ENCODE measurements at places on chromosomes 3 and 15.

DNA sequence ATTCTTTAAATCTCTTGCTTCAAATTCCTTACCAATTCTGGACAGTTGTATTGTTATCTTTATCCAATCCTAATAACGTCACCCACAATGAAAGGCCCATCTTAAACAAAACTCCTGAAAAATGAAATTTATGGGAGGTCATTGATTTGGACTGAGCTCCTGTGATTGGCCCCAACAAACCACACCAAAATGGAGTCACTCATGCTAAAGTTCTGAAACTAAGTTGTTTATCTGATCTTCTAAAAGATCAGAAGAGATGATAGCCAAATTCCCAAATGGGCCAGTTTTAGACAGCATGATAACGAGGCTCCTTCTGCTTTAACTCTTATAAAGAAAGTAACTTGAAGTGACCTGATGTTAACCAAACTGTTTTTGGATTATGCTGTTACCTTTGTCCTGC lies 39.7 kb upstream of the GPD1L start:
- DNase-seq, result no peak

DNA sequence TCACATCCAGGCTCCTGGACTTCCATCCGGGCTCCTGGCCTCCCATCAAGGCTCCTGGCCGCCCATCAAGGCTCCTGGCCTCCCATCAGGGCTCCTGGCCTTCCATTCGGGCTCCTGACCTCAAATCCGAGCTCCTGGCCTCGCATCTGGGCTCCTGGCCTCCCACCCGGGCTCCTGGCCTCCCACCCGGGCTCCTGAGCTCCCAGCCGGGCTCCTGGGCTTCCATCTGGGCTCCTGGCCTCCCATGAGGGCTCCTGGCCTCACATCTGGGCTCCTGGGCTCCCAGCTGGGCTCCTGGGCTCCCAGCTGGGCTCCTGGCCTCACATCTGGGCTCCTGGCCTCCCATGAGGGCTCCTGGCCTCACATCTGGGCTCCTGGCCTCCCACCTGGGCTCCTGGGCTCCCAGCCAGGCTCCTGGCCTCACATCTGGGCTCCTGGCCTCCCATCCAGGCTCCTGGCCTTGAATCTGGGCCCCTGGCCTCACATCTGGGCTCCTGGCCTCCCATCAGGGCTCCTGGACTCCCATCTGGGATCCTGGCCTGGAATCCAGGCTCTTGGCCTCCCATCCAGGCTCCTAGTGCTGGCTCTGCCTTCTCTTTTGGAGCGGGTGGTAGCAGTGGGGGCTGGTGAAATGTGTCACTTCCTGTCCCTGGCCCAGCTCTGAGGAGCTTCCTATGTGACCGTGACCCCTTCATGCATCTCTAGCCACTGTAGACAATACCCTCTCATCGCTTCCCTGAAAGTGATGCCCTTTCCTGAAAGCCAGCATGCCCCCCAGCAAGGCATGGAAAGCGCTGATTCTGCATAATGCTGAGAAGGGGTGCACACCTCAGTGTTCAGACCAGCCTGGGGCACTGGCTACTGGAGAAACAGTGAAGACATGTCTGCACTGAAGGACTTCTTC lies 62.7 kb upstream of the BLM start:
- no peak for DNase-seq

DNA sequence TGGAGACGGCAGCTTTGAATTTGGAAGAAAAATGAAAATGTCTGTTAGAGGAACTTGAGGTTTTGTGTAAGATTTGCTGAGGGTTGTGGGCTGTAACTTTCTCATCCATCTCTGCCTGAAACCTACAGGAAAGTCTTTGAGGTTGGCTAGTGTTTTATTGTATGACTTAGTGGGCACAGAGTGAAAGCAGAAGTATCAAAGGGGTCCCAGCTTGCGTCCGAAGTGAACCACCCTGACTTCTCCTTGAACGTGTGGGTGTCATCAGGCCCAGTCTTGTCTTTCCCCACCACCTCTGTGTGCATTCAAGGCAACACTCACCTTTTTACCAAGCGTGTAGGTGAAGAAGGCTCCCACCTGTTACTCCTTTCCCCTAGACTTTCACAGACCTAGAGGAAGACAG lies 682.1 kb upstream of the CFAP20DC start:
- DNase-seq, result no peak

GRCh38 chr3:108602249-108602934 lies 12.9 kb downstream of the DZIP3 start:
- no peak for DNase-seq

GRCh38 chr15:77818484-77819047 lies 185.9 kb upstream of the LINGO1 start:
- no peak for DNase-seq

GRCh38 chr3:67414740-67415139 lies 239.7 kb downstream of the SUCLG2 start:
- DNase-seq, result no peak

- DNase-seq, result no peak
Measured at GRCh38 chr3:66655671-66656070, 154.8 kb upstream of the LRIG1 start.

- no peak for DNase-seq
Measured at GRCh38 chr3:100743535-100743934, 34.2 kb downstream of the TFG start.

- DNase-seq, result no peak
Measured at GRCh38 chr3:130529486-130530215, 12.7 kb downstream of the COL6A6 start.

DNA sequence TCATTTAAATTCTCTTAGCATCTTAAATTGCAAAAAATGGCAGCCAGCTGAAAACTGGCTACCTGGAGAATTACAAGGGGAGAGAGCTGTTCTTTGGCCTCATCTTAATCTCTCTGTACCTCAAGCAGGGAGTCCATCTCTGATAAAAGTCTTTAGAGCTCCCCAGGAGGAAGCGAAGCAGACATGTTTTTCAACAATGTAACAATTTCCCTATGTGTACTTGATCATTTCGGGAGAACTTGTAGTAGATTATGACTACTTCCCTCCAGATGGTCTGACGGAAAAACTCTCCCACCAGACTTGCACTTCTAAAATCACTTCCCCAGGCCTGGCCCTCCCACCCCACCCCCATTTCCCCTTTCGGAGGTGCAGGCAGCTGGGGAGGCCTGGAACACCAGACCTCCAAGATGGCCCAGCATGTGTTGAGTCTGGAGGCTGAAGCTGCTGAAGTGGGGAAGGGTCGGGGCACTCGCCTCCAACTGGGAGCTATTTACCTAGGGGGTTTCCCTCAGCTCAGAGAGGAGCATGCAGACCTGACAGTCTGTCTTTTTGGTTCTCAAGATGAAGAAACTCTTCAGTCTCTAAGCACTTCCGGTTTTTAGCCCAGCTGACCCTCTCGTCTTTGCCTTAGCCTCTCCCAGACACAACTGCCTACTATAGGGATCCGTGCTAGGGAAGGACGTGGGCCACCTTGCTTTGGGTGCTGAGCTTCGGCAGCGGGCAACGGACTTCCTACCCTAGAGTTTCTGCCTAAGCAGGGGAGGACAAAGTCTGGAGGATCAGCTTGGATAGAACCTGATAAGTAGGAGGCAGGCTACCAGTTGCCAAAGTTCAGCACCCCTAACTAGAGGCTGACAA lies 164.0 kb upstream of the TBL1XR1 start:
- DNase-seq, result no peak

GRCh38 chr3:134576426-134576825 lies 74.4 kb downstream of the KY start:
- no peak for DNase-seq

DNA sequence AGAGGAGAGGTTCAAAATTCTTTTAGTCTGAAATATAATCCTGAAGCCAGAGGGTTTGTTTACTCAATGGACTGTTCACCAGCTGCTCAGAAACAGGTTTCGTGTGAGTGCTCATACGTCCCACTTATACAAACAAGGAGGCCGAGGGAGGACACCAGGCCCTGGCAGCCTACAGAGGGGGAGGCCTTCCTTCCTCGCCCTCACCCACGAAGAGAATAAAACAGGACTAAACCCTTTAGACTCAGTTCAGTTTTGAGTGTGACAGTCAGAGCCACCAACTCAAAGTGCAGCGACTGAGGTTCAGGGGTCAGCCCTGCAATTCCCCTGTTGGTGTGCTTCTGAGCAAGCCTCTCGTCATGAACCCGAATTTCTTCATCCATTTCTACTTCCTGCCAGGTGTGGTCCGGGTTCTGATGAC lies 17.3 kb downstream of the FAM174B start:
- no peak for DNase-seq

DNA sequence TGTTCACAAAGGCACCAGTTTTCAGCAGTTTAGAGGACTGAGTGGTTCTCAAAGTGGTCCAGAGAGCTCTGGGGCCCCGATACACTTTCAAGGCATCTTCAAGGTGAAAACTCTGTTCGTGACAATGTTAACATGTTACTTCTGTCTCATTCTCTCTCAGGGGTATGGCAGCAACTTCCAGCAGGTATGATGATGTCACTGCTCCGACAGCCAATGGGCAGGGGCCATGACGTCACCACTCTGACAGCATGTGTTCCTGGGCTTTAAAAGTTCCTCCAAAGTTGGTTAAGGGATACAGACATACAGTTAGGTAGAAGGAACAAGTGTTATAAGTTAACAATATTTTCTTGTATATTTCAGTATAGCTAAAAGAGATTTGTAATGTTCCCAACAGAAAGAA lies 87.9 kb downstream of the KLF15 start:
- no peak for DNase-seq

- DNase-seq, result no peak
Measured at GRCh38 chr3:151384741-151385174, at the start of gene P2RY12. Gene P2RY12, minus strand, starts transcription at chr3:151384753. Its CDS starts 45,908 bp downstream, at chr3:151338845.

DNA sequence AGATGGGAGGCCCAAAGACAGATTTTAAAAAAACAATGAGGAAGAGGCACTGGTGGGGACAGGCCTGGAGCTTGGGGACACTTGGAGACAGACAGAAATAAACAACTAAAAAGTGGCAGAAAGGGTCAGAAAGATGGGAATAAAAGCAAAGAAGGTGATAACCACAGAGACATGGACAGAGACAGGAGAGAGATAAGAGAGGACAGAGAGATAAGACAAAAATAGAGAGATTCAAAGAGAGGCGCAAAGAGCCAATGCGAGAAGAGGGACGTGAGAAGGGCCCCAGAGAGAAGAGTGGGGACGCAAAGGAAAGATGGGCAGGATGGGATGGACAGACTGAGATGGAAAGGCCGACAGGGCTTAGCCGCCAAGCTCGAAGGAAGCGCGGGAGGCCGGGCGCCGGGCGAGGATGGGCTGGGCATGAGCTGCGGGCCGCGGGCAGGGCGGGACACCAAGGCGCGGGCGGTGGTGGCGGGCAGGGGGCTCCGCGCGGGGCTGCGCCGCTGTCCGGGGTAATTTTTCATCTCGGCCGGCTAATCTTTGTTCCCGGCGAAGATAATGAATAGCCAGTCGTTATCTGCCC lies 3.1 kb upstream of the GATA2 start:
- DNase-seq, result no peak

DNA sequence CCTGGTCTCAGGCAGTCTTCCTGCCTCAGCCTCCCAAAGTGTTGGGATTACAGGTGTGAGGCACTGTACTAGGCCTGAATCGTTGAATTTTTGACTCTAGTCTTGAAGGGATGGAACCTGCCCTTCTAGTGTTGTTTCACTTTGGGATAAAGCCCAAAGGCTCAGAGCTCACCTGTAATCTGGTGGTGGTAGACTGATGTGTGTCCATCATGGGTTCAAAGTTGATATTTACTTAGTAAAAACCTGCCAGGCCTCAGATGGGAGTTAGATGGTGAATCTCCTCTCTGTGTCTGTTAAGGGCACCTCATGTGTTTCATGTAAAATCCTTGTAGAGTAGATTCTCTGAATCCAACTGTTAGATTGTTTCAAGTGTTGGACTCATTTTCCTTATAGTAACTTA lies 41.1 kb downstream of the FNDC3B start:
- DNase-seq, result no peak

GRCh38 chr3:64049136-64049535 lies 25.8 kb upstream of the PSMD6 start:
- DNase-seq, result no peak

DNA sequence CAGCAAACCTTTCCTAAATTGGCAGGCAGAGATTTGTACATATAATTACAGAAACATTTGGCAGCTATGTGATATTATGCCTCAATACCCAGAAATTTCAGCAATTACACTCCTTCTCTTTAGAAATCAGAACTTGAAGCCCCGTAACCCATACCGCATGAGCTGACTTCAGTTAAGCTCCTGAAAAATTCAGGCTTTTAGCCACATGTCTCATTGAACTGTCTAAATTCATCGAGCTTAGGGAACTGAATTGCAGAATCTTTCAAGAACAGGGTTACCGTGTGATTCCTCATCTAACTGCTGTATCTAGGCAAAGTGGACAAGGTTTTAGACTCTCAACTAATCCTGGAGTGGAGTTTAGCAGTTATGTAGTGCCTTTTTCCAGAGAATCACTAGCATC lies 333.0 kb downstream of the EPHA3 start:
- no peak for DNase-seq

- DNase-seq, result no peak
Measured at GRCh38 chr15:75669191-75669878, 21.6 kb downstream of the SNX33 start.

GRCh38 chr15:43190178-43190577 lies 5.0 kb downstream of the CCNDBP1 start:
- no peak for DNase-seq

- DNase-seq, result no peak
Measured at GRCh38 chr3:23811185-23811527, 5.4 kb downstream of the UBE2E1 start.

DNA sequence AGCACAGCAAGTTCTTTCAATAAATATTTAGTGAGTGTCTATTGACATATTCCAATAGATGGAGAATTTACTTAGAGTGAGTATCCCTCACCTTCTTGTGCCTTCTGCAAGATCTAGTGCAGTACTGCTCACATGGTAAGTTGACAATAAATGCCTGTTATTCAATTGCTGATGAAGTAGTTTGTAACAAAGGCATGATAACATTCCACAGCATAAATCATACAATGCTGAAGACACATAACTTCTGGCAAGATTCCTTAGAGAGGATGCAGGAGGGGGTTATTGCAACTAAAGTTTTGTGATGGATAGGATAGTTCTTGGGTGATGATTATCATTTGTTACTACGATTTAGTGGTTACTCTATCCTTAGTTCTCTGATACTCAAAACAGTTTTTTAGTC lies 112.2 kb upstream of the RBMS3 start:
- DNase-seq, result no peak

DNA sequence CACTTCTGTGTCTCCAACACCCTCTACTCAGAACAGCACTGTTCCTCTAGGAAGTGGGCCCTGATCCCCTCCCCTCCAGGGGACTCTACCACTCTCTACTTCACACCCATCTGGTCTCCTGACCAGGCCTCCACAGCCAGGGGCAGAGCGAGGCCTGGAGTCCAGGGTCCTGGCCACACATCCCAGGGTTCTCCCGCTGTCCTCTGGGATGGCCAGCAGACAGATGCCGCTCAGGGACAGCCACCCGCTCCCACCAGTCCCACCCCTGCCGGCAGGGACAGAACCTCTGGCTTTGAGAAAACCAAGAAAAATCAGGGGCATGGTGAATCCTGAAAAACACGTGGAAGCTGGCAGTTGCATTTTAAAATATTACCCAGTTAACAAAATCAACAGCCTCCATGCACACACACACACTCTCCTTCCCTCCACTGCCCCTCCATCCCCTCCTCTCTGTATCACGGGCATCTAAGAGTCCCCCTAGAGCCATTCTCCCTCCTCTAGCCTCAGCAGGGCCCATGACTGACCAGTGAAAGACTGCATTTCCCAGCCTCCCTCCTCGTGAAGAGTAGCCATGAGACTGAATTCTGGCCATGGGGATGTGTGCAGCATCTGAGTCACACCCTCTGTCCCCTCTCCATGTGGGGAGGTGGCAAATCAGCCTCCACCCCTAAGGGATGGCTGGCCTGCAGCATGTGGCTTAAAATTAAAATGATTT lies 32.1 kb upstream of the IQSEC1 start:
- DNase-seq, result no peak

GRCh38 chr15:43518197-43518761 lies 871 bp downstream of the MAP1A start:
- no peak for DNase-seq

GRCh38 chr3:78799681-78800080 lies 968.1 kb downstream of the ROBO1 start:
- no peak for DNase-seq
